ENCODE measurements at places on chromosomes 1 and 21.

GRCh38 chr1:102566182-102566581 lies 542.1 kb downstream of the COL11A1 start:
- DNase-seq, result no peak

DNA sequence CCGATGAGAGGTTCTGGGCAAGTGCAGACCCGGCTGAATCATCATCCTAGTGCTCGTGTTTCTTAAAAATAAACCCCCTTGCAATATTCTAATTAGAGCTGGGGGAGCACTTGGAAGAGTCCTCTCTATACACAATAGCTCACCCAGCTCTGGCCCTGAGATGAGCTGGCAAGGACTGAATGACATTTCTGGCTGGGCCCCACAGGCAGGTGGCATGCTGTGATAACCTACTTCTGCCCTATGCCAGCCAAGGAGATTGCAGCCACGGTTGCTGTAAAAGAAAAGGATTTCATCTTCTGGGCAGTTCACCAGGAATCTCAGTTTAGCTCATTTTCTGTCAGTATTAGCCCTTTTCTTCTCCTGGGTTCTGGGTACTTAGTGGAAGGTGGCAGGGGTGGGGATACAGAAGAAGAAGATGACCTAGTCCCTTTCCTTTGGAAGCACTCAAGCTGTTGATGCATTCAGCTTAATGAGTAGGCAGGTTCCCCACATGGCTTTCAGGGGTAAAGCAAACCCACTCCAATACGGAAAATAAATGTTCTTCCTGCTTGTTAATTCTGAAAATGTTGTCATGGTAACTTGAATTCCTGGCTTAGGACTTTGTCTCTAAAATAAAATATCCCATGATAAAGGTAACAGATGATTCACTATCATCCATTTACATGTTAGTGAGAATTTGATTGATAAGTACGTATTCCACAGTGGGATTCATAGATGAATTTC lies 32.2 kb downstream of the VASH2 start:
- DNase-seq, result no peak

- DNase-seq, result no peak
These were observed 8.6 kb upstream of the TFF1 start for GRCh38 chr21:42374864-42375499.

GRCh38 chr1:168894397-168894903 lies 165.4 kb upstream of the DPT start:
- no peak for DNase-seq

DNA sequence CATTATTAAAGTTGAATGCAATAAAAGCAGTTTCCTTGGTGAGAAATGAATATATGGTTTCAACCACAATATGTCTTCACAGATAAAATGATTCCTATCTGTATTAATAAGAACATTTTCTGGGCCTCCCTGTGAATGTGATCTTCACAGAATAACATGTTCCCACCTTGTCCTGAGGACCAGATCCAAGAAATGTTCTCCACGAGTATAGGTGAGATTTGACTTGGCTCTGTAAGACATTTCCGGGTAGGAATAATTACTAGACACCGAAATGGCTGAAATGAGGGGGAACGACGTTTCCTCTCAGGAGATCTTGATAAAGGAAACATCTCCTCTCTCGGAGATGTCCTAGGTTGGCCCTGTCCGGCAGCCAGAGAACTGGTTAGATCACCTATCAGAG lies 61.4 kb downstream of the CLIC6 start:
- DNase-seq, result no peak

DNA sequence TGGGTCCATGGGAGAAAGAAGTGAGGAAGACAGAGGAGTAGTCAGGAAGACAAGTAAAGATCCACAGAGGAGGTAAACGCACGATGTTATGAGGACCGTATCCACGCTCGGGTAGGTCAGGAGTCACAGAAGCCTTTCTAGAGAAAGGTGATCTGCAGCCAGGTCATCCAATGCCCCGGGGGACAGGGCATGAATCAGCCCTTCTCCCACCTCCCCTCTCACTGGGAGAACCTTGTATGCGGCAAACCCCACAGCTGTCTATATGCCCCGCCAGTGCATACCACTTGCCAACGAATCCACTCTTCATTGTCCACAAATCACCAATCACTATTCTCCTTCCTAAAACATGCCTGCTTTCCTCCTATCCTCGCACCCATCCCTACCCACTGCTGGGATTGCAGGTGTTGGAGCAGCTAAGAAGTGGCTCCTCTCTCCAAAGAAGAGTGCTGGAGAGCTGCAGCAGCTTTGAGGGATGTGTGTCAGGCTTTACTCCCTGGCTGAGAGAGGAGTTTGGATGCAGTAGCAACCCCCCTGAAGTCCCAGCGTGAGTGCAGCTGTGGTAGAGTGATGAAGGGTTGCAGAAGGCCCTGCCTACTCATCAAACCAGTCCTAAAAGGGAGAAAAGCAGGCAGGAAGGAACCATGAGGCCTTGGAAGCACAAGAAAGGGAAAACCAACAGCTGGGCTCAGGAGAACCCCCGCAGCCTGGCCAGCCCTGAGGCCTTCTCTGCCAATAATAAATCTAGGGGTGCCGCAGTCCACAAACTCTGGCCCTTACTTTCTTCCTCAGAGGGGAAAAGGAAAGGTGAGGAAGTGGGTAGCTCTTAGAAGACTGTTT lies 102.2 kb upstream of the GADD45A start:
- DNase-seq, result no peak

- DNase-seq, result no peak
These were observed 11.8 kb upstream of the MARK1 start for GRCh38 chr1:220516014-220516721.

DNA sequence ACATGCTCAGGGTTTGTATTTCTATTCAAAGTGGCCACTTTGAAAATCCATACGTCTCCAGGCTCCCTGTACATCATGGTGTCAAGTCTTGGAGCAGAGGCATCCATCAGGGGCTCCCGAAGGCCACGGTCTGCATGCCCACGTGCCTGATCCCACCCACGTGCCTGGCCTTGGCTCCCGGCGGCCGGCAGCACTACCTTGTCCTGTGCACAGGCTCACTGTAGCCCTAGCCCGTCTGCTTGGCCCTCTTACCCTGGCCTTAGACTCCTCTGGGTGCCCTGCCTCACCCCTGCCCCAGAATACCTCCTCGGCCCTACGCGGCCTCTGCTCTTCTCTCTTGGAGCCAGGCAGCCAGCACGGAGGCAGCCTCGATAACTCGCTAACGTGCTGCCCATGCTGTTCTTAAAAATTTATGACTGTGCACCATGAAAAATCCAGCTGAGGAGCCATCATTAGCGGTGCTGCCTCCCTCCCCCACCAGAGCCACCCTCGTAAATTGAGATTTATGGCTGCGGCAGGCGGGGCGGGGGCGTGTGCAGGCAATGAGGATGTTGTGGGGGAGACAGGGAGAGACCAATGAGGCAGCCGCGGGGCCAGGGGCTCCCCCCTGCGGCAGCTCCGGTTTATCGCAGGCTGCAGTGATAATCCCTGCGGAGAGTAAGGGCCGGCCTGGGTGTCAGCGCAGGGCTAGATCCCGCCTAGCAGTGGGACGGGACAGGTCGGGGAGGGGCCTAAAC lies 24.6 kb downstream of the DMAP1 start:
- DNase-seq, result peak; percentile 23

GRCh38 chr1:99082366-99082765 lies 77.7 kb upstream of the PLPPR5 start:
- DNase-seq, result no peak

DNA sequence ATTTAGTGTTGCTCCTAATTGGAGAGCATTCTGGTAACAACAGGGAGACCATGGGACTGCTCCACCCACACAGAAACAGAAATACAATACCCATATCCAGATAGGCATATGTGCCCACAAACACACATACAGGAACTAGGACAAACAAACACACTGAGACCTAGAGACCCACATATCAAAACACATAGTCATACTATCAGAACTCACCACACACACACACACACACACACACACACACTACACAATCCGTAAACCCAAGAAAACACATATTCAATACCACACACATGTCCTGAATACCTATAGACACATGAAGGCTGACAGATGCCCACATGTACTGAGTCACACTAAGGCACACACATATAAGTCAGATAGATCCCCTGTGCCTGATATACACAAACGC lies 3.5 kb upstream of the NFASC start:
- DNase-seq, result no peak

- DNase-seq, result no peak
These were observed 549.3 kb downstream of the NCAM2 start for GRCh38 chr21:21547368-21547953.

DNA sequence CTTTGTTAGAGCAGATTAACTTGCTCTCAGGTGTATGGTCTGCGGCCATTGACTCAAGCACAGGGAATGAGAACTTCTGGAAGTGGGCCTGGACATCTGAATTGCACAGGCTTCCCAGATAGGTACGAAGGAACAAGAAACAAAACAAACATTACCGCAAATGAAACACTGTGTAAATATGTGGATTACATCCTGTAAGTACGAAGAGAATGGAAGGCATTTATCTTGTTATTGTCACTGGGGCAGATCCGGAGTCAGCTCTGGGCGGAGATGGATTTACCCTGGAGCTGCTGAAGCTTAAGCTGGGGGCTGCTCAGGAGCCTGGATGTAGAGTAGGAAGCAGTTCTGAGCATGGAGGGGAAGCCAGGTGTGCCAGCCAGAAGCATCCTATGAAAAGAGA lies 6.8 kb downstream of the HES2 start:
- DNase-seq, result no peak

- DNase-seq, result no peak
These were observed 108.5 kb downstream of the SDCCAG8 start for GRCh38 chr1:243364330-243364729.
